ENCODE measurements at places on chromosomes 3 and 15.

GRCh38 chr3:109687626-109688025 lies 350.3 kb upstream of the DPPA4 start:
- DNase-seq = no peak

GRCh38 chr15:57541805-57542504 lies 49.7 kb upstream of the MYZAP start:
- DNase-seq = no peak

- DNase-seq = peak; percentile 36
Observed at GRCh38 chr3:179015551-179016020, 56.0 kb downstream of the ZMAT3 start.

GRCh38 chr15:100572362-100572983 lies 29.5 kb downstream of the LINS1 start:
- no peak for DNase-seq

DNA sequence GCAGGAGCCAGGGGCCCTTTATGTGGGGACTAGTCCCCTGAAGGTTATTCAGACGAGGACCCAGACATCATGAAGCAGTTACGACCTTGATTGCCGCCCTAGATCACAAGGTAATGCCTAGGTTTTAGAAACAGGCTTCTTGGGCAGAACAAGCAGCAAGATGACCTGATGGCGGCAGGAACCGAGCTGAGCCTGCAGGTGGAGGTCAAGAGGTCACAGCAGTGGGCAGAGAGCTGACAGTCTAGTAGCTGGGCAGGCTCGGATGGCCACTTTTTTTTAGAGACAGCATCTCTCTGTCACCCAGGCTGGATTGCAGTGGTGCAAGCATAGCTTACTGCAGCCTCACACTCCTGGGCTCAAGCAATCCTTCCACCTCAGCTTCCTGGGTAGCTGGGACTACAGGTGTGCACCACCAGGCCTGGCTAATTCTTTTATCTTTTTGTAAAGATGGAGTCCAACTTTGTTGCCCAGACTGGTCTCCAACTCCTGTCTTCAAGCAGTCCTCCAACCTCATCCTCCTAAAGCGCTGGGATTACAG lies 83.5 kb upstream of the ABHD17C start:
- DNase-seq = no peak

- DNase-seq = no peak
Observed at GRCh38 chr15:100311154-100311625, 30.6 kb downstream of the ADAMTS17 start.

DNA sequence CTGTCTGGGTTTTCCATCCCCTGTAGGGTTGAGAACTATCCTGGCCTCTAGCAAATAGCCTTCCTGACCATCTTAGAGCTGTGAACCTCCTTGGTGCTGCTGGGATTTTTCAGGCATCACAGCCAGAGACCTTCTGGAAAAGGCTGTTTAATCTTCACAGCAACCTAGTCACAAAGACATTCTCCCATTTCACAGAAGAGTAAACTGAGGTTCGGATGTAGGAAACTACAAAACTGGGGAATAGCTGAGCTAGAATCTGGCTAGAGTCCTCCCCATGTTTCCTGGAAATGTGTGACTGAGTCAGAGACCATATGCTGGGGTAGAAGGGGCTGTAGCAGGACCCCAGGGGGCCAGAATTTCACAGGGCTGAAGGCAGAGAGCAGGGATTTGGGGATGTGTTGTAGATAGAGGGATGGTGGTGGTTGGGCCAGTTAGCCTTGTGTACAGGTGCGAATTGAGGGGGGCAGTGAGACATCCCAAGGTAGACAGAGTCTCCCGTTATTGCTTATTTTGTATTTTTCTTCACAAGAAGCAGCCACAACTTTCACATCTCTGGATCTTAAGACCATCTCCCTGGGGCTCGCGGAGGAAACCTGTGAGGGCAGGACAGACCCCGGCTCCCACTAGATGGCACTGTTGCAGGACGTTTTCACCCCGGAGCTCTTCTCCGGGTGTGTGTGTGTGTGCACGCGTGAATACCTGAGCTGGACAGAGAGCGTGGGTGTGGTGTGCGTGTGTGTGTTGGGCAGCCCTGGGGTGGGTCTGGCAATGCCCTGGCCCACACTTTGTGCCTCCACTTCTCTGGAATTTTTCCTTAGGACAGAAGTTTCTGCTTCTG lies 66.9 kb upstream of the PRR23C start:
- no peak for DNase-seq

DNA sequence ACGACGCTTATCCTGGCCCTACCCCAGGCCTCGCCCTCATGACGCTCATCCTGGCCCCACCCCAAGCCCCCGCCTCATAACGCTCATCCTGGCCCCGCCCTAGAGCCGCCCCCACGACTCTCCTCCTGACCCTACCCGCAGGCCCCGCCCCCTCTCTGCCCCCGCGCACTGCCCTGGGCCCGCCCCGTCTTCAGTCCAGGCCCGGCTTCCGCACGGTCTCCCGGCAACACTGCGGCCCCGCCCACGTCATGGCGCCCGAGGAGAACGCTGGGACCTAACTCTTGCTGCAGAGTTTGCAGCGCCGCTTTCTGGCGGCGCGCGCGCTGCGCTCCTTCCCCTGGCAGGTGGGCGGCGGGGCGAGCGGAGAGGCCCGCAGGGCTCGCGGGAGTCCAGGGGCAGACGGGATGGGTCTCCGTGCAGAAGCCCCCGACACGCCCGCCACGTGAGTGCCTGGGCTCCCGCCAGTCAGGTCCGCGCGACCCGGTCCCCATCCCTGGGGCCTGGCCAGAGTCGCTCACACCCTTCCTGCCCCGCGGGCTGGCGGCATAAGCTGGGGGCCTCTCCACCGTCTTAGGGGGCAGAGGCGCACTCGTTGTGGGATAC lies 52.5 kb upstream of the ROPN1B start:
- DNase-seq = peak; percentile 47

- DNase-seq = no peak
Observed at GRCh38 chr3:50536471-50537180, 30.9 kb downstream of the C3orf18 start.

DNA sequence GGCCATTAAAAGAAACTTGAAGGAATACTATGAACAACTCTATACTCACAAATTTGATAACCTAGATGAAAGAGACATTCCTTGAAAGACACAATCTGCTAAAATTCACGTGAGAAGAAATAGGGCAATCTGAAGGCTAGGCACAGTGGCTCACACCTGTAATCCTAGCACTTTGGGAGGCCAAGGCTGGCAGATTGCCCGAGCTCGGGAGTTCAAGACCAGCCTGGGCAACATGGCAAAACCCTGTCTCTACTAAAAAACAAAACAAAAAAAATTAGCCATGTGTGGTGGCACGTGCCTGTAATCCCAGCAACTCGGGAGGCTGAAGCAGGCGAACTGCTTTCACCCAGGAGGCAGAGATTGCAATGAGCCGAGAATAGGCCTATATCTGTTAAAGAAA lies 104.8 kb downstream of the HES1 start:
- no peak for DNase-seq

- peak; percentile 94 for DNase-seq
Observed at GRCh38 chr15:90059208-90059985, 42.9 kb downstream of the IDH2 start.

- no peak for DNase-seq
Observed at GRCh38 chr15:58526647-58527192, 94.9 kb downstream of the LIPC start.

DNA sequence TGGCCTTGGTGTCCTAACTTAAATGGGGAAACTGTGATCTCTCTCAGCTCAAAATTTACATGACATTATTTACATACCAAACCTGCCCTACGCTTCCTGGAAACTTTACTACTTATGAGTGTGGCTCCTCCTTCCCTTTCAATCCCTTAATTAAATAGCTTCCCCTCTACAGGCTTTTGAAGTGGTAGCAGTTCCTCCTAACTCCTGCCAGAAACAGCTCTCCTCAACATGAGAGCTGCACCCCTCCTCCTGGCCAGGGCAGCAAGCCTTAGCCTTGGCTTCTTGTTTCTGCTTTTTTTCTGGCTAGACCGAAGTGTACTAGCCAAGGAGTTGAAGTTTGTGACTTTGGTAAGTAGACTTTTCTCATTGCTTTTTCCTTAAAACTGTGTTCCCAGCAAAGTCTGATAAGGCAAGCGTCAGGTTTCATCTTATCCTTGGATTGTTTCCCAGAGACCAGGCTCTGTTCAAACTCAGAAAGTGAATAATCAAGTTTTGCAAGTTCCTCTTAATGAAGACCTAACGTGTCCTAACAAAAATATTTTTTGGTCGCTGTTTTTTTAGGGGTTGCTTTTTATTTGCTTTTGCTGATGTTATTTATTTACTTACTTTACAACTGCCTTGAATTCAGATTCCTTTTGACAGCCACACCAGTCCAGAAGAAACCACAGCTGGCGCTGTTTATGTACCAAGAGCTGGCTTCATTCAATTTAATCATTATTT lies at the start of gene ACP3:
ACP3 (plus strand) TSS at position 179 of the 720 bp plus-strand sequence; CDS start at position 229, 50 bp downstream.
- peak; percentile 89 for DNase-seq

DNA sequence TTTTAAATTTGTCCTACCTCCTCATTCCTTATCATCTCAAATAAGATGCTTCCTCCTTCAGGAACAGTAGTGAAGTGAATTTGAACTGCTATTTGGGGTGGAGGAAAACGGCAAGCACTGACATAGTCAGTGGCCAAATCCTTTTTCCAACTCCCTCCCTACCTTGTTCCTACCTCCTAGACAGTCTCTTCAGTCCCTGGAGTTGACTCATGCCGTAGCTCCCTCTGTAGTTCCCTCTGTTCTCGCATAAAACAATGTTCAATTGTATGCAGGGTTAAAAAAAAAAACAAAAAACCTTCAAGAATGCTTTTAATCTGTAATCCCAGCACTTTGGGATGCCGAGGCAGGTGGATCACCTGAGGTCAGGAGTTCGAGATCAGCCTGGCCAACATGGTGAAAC lies 1.4 kb downstream of the UBR1 start:
- DNase-seq = no peak

- no peak for DNase-seq
Observed at GRCh38 chr3:23294770-23295387, 91.8 kb downstream of the UBE2E2 start.

- DNase-seq = no peak
Observed at GRCh38 chr3:120469440-120469839, 18.6 kb upstream of the FSTL1 start.

- no peak for DNase-seq
Observed at GRCh38 chr15:54564166-54564565, 585.9 kb downstream of the UNC13C start.
